ENCODE measurements at places on chromosomes 7 and 10. TPM values are rescaled to one million over a fixed set of nuclear protein-coding genes. Genes with fewer than 3 reads are reported as not detected.

Gene PIP4K2A
- total RNA-seq, result 27.9 TPM

Gene SPDYE2
- not detected for total RNA-seq

DNA sequence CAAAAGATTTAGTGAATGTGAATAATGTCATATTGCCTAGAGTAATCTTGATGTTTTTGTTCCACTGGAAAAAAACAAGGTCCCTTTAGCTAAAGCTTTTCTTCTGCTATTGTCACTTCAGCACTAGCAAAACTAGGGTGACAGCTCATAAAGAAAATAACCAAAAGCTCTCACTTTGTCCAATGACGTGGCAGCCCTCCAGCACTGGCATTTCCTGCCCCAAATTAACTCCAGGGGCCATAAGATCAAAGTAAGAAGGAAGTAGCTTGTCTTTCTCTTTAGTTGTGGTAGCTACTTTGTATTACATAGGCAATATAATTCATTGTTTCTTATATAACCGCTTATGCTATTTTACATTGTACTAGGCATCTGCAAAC is 47.3 kb downstream of the LRRN3 start:
- DNase-seq, result peak; percentile 38

DNA sequence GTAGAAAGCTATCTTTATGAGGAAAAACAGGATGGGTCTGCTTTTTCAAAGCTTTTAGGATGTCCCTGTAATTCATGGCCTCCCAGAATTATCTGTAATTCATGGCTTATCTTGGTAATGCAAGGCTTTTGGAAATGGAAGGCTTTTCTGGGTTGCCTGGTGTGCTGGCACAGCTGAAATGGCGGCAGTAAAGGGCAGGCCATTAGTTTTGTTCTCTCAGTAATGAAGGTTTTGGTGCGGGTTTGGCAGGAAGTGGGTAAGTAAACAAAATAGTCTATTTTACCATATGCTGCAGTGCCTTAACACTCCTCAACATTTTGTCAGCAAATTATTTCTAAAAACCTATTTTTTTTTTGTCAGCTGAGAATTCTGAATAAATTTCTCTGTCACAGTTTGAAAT is 69.3 kb downstream of the LRGUK start:
- no peak for DNase-seq

DNA sequence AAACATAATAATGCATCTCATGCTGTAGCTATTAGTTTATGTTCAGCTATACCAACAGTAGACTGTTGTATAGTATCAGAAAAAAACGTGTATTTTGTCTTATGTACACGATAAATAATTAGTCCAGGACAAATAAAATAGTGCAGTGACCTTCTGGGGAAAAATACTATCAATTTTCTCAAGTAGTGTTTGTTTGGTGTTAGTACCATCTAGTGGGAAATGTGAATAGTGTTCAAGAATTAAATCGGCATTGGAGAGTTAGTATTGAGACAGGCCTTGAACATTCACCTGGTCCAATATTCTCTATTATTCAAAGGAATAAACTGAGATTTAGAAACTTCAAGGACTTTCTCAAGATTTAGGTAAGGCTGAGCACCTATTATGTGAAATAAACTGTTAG is 21.7 kb upstream of the OR2A5 start:
- DNase-seq, result peak; percentile 2

DNA sequence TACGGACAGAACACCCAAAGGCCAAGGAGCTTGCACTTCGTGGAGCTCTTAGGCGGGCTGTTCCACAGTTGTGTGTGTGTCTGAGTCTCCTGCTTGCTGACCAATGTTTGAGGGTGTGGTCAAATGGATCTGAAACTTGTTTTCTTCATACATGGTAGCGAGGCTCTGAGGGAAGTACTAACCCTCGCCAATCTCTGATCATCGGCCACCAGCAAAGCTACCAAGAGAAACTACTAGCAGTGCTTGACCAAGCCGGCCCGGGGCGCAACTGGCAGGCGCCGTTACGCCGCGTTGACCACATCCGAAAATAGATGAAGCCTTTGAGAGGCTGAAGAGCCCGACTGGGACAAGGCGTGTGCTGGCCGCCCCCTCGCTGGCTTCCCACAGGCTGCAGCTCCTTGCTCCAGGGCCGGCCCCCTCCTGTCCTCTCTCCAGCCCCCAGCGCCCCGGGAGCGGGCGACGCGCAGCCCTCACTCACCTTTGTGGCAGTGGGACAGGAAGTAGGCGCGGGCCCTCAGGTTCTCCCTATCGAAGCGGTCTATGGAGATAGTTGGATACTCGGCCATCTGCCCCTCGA is 384 bp downstream of the DCLRE1C start:
- peak; percentile 70 for DNase-seq

DNA sequence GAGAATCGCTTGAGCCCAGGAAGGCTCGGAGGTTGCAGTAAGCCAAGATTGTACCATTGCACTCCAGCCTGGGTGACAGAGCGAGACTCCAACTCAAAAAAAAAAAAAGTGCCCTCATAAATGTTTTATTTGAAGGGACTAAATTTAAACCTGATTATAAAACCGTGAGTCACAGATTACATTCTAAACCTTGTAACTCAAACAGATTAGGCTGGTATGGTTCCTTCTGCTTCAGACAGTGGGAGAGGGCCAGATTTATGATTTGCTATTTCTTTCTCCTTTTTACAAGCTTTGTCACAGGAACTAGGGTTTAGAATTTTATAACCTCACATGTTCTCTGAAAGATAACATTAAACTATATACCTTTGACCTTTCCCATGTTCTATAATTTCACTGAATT is 801.2 kb upstream of the ZWINT start:
- no peak for DNase-seq

All from dermis microvascular lymphatic vessel endothelial cell (primary cell).